ENCODE measurements at places on chromosomes 13 and 19. TPM values are rescaled to one million over a fixed set of nuclear protein-coding genes. Genes with fewer than 3 reads are reported as not detected.

The SLC1A6 gene
- total RNA-seq, result 0.41 TPM

- DNase-seq, result no peak
Measured at GRCh38 chr13:90447734-90448101, 899.8 kb upstream of the MIR17HG start.

GRCh38 chr13:76632401-76633044 lies 253.7 kb downstream of the KCTD12 start:
- no peak for DNase-seq

- no peak for DNase-seq
Measured at GRCh38 chr19:47210180-47210490, 20.9 kb downstream of the BBC3 start.

- no peak for DNase-seq
Measured at GRCh38 chr19:3547767-3548282, 8.9 kb downstream of the TEKTIP1 start.

The CALM3 gene
- total RNA-seq, result 171 TPM

The MAB21L1 gene
- 0.51 TPM for total RNA-seq

GRCh38 chr19:29971002-29971401 lies 29.0 kb downstream of the URI1 start:
- DNase-seq, result no peak

DNA sequence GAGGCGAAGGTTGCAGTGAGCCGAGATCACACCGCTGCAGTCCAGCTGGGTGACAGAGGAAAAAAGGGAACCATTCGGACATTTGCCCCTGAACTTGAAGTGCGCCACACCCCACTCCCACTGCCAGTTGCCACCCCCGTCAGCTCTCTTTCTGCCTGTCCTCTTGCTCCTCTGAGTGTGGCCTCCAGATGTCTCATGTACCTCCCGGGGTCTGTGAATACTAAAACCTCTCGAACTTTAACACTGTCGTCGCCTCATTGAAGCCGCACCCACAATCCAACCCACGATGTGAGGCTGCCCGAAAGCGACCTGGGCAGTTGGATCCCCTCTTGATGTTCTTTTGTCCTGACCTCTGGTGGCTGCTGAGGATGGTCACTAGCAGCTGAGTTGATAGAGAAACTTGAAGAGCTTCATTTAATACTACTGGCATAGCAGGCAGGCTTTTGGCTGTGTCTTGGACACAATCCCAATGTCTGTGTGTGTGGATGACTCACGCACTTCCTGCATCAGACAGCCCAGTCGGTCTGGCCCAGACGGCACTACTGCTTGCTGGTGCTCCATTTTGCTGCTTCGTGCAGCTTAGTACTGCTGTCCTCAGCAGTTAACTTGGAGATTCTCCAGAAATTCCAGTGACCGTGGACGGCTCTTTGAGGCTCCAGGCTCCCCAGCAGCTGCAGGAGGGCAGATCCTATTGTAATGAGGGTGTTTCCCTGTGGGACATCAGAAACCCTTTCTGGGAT lies 4.2 kb downstream of the FPR3 start:
- peak; percentile 84 for DNase-seq

DNA sequence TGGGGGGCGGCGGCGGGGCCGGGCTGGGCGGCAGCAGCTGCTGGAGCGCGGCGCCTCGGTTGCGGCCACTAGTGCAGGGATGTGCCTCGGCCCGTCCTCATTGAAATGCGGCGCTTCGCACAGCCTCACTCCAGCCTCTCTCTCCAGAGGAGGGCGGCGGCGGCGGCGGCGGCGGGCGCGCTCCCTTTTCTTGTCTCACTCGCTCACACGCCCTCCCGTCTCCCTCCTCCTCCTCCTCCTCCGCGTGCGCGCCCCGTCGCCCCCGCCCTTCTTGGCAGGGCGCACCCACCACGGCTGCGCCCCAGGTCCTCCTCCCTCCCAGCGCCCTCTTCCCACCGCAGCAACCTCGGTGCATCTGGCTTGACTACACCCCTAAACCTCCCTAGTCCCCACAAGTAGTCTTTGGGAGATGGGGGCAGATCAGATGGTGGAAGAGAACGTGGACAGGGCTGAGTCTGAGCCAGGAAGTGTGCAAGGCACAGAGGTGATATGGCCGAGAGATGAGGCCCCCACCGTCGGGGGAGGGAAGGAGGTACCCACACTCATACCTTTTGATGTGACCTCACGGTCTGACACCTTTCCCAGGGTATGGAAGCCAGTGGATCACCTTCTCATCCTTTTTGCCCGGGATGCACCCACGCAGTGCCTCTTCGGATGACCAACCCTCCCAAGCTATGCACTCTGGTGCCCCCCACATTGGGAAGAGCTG lies at the start of gene DCLK1:
TSS of gene DCLK1 (minus strand) at position 161 of the 709 bp plus-strand sequence.
- peak; percentile 7 for DNase-seq

The NLRP5 gene
- total RNA-seq, result 0.34 TPM

The LIPE gene
- 24.8 TPM for total RNA-seq

The ZNF665 gene
- total RNA-seq, result 26.1 TPM

The PKN1 gene
- 255 TPM for total RNA-seq

DNA sequence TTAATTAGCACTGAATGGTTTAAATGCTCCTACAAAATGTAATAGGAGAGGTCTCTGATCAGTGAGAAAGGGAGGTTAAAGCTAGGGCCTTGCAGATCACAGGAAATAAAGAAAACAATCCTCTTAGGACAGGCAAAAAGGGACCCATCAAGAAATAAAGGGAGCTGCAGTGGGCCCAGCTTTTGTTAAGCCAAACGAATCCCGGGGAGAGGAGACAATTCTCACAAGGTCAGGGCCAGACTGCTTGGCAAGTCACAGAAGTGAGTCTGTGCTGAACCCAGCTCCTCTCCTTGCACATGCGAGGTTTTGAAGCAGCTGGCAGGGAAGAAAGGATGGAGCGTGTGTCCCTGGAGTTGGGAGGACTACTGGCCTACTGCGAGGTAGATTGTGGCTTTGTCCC lies 285.8 kb downstream of the COG6 start:
- no peak for DNase-seq

DNA sequence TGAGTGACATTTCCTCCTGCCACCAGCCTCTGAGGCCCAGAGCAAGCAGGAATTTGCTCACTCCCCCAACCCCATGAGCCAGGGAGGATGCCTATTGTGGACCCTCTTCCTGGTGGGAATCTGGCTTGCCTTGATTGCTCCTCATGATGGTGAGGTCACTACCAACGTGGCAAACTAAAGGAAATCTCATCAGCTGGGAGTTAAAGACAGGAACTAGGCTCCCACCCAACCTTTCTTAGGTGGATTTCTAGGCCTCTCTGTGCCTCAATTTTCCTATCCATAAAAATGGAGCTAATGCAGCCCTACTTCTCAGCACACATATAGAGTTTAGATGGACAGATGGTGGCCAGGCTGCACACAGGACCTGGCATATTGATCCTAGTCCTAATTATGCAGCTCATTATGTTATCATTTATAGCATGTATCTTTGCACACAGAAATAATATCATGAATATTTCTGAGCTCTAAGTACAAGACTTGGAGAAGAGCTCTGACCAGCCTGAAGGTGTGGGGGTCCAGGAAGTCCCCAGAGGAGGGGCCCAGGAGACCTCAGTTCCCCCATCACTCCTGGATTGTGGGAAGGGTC lies 2.0 kb downstream of the B3GNT3 start:
- DNase-seq, result no peak

The APOC4 gene
- total RNA-seq, result not detected

The CBLC gene
- total RNA-seq, result 33.6 TPM
